CD4-positive, alpha-beta T cell (primary cell): ENCODE measurements at places on chromosomes 3 and 15.

DNA sequence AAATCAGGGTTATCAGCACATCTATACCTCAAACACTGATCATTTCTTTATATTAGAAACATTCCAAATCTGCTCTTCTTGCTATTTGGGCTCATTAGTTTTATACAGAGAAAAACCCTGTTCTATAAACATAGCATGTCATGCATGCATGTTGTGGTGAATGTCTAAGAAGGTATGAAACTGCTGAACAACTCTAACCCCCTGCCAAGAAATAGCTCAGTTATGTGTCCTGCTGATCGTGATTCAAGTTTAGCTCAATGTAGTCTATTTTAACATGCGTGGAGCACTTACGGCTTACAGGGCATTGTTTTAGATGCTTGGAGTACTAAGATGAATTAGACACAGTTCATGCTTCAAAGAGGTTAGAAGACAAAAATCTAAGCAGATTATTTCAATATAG, 35.8 kb downstream of the MYH15 start:
- no peak for DNase-seq

DNA sequence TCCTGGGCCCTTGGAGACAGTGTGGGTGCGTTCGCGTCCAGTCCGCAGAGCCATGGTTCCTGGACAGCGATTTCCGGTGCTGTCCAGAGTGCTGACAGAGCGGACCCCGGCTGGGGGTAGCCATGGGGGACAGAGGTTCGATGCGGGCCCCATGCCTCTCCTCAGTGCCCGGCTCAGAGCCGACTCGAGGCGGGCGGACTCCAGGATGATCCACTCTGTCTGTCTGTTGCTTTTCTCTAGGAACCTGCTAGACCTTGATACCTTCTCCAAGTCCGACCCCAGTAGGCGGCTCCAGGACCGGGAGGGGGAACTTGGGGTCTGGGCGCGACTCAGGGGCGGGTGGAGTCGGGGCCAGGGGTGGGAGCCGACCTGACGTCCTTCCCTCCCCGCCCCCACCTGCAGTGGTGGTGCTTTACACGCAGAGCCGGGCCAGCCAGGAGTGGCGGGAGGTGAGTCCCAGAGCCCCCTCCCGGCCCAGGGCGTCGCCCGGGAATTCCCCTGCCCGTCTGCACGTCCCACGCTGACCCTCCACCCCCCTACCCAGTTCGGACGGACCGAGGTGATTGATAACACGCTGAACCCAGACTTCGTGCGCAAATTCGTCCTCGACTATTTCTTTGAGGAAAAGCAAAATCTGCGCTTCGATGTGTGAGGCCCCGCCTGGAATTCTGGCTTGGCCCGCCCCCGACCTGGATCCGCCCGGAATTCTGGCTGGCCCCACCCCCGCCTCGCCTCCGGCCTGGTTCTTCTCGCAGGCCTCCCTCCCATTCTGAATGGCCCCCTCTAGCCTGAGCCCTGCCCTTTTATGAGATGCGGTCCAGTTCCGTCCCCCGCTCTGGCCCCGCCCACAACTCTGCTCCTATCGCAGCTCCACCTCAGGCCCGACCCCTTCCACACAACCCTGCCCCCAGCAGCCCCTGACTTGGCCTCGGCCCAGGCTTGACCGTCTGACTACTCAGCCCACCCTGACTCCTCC, 1.0 kb downstream of the CPNE9 start:
- DNase-seq, result peak; percentile 24

- no peak for DNase-seq
Observed at GRCh38 chr3:167304077-167304476, 76.0 kb downstream of the ZBBX start.

DNA sequence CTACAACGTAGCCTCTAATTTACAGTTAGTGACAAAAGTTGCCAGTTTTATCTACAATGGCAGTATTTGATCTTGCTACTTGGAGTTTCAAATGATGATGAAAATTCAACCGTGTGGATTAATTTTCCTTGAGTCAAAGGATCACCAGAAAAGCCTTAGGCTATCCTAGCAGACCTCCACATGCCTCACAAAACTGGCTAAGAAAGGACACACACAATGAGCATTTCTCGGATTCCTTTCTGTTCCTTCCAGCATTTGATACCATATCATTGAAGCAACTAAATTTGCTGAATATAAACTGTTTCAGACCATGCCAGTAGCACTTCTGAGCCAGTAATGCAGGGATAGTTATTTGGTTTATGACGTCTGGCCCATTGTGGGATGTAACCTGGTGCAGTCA, 587.4 kb upstream of the MDFIC2 start:
- DNase-seq, result no peak

DNA sequence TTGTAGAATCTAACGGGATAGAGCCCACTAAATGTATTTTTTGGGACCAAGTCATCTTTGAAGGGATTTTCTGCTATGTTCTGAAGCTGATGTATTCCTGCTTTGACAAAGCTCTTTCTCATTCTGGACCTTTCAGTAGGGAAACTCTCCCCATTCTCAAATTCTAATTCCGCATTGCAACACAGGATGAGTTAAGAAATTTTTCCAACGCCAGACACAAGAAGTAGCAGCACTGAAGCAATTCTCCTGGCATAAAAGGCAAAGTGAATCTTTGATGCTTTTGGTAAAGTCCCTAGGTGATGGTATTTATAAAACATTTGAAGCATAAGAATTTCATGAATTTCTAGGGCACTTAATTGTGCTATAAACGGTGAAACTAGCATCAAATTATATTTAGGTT, 76.8 kb downstream of the ZPLD1 start:
- DNase-seq, result no peak

DNA sequence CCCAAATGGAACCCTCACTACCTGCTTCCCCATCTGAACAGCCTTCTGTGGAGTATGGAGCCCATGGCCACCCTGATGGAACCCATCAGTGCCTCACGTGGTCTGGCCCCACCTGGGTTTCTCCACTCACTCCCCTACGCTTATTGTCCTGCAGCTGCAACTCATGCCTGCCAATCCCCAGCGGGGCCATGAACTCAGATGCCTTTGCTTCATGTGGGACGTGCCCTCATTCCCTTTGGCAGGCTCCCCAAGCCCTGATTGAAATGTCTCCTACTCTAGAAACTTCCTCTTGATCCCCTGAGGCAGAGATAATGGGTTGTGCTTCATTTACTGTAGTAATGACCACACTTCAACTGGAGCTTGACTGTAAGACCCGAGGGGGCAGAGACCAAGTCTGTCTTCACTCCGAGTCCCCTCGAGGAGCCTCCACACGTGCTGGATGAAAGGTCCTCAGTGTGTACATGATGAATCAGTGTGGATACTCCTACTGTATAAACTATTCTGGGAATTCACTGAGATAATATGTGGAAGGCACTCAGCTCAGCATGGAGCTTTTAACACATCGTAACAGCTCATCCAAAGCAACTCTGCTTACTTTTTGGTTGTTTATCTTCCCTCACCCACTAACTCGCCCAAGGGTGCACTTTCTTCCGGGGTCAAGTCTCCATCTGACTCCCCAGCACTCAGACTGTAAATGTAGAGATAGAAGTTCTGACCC, 232.8 kb upstream of the BHLHE40 start:
- no peak for DNase-seq

DNA sequence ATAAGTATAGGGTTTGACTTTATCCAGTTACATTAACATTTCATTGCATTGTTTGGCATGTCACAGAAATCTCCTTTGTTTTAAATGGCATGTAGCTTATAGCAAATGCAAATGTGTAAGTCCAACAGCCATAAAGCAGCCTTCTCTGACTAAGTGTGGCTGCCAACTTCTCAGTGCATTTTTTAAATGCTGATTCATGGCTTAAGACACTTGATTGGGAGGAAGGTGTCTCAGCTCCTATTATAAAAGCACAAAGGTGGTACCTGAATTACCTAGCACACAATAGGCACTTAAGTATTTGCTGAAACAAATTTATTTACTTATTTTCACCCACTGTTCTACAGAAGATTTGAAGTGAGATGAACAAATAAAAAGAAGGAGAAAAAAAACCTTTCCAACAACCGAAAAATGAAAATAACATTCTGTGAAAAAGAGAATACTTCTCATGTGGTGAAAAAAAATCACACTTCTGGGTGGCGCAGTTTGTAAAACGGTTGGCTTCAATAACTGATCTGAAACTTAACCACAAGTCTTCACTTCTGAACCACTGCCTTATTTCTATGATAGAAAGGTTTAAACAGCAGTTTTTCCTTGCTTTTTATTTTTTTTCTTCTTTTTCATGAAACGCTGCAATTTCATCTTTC, 105.5 kb upstream of the ICE2 start:
- DNase-seq, result peak; percentile 78

- no peak for DNase-seq
Observed at GRCh38 chr3:72907731-72908620, 20.1 kb downstream of the GXYLT2 start.

- DNase-seq, result no peak
Observed at GRCh38 chr3:31936420-31937060, 44.5 kb downstream of the OSBPL10 start.
